ENCODE measurements at places on chromosomes 5 and 9.

- no peak for DNase-seq
Measured at GRCh38 chr5:18961234-18961633, 1026.8 kb downstream of the CDH18 start.

DNA sequence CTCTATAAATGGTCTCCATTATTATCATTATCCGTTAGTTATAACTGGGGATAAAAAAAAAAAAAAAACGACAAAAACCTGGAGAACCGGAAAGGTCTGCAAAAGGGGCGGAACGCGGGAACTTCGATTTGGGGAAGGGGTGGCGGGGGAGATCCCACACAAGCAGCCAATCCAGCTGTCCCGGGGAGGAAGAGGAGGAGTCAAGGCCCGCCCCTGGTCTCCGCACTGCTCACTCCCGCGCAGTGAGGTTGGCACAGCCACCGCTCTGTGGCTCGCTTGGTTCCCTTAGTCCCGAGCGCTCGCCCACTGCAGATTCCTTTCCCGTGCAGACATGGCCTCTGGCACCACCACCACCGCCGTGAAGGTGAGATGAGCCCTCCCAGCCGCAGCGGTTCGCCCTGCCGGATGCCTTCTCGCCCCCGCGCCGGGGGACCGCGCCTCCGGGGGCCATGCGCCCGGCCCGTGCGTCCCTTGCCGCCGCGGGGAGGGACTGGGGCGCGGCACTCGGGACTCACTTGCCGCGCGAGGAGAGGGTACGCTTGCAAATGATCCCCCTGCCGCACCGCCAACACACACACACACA, at the start of gene MTAP:
TSS of gene MTAP (plus strand) at position 219 of the 583 bp plus-strand sequence. CDS start at position 332, 113 bp downstream.
- peak; percentile 94 for DNase-seq

GRCh38 chr9:123743737-123744136, 186.2 kb downstream of the DENND1A start:
- no peak for DNase-seq

DNA sequence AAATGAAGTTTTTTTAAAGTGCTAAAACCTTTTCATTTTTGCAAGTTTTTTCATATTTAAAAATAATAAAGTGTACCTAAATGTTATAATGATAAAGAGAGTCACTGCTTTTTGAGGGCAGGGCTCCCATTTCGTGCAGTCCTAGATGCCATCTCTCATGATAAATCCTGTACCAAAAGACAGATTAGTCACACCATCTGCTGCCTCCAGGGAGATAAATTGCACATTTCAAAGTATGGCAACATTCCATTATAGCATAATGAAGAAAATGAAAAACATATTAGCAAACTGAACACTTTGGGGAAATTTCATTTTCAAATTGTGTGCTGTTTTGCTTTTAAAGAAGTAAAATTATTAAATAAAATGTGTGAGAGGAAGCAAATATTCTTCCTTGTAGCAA, 257.2 kb downstream of the KIAA0825 start:
- no peak for DNase-seq

DNA sequence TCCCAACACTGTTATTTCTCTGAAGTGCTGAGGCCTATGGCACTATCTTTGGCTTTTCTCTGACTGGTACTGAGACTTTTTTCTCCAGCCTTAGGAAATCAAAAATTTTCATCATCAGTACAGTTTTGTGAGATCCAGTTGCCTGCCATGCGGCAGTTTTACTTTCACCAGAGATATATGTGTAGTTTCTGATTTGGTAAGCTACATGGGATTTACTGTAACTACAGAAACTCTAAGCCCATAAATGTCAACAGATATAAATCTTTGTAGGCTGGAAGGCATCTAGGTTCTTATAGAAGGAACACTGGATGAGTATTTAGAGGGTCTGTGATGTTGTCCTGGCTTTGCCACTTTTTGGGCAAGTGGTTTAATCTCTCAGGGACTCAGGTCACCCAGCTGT, 69.0 kb downstream of the DOCK2 start:
- no peak for DNase-seq

DNA sequence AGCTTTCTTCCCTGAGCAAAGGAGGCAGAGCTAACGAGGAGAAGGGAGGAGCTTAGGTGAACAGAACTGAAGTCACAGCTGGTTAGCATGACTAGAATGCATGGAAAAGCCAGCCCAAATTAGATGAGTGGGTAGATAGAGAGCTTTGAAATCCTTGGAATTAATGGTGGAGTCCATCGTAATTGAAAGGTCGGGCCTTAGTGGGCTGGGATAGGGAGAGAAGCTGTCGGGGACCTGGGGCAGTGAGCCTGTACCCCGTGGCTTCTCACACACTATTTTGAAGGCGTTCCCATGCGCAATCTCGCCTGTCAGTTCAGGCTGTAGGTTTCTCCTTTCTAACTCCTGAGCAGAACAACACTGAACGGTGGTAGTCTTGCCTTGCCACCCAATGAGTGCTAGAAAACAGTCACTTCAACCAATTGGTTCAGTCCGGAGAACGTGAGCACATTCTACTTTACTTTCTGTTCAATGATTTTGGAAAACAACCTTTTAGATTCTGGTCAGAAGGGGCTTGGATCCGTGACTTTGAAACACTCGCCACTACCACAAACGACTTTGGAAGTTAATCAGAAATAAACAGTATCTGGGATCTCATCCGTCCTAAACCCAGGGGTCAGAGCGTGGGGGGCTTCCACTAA, 655 bp upstream of the RAI14 start:
- peak; percentile 78 for DNase-seq

GRCh38 chr5:76149636-76150035, 66.5 kb downstream of the SV2C start:
- DNase-seq: no peak

- DNase-seq: no peak
Measured at GRCh38 chr5:1401536-1402138, 43.6 kb downstream of the SLC6A3 start.

DNA sequence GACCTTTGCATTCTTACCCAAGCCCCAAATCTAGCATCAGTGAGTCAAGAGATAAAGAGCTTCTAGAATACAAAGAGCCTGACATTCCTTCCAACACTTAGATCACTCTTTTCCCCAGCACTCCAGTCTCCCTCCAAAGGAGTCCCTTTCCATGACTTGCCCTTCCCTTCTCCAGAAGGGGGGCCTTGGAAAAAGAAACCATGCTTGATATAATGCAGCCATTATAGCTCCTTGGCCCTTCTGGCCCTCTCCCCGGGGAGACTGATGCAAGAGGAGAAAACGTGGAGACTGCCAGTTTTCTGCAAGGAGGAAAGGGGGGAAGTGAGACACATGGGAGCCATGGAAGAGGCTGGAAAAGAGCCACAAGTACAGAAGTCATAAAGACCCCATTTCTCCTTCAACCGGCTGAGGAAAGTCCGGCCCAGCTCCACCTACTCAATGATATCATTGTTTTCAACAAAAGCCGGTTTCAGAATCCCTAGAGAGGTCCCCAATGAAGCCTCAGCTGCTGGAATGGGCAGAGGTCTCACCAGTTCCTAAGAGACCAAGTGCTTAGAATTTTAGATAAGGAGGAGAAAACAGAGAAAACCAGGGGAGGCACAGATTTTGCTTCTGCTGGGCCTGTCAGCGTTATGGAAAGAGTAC, 29.0 kb downstream of the ADAM19 start:
- DNase-seq: peak; percentile 63

- no peak for DNase-seq
Measured at GRCh38 chr5:155530046-155530445, 516.5 kb downstream of the KIF4B start.

DNA sequence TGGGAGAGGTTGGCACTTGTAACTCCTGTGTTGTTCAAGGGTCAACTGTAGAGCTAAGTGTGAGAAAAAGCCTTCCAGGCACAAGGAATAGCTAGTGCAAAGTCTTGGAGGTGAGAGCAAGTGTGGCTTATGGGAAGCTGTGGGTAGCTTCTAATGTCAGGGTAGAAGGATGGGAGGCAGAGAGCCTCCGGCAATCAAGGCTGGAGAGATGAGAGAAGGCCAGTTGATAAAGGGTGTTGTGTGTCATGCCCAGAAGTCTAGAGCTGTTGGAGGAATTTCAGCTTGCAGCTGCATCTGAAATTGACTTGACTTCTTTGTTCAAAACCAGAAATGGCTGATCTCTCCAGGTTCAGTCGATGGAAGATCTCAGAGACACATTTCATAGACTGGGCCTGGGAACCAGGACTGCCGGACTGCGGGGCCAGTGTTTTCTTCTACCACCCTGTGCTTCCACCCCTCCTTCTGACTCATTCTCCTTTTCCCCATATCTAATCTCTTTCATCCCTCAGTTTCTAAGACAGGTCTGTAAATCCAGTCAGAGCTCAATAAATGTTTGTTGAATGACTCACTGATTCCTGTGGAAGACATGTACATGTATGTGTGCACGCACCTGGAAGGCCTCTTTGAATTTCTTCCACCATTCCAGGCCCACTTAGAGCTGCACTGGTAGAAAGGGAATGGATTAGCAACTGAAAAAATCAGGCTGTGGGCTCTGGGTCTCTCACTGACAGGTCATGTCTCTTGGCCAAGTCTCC, 67.8 kb upstream of the KLF4 start:
- DNase-seq: no peak

- DNase-seq: no peak
Measured at GRCh38 chr9:70868661-70869652, 252.5 kb downstream of the TRPM3 start.

- DNase-seq: no peak
Measured at GRCh38 chr5:143135832-143136551, 267.5 kb downstream of the NR3C1 start.

- no peak for DNase-seq
Measured at GRCh38 chr5:106311230-106311915, 1359.4 kb downstream of the EFNA5 start.

GRCh38 chr5:157172403-157172802, 6.3 kb upstream of the GARIN3 start:
- DNase-seq: no peak

DNA sequence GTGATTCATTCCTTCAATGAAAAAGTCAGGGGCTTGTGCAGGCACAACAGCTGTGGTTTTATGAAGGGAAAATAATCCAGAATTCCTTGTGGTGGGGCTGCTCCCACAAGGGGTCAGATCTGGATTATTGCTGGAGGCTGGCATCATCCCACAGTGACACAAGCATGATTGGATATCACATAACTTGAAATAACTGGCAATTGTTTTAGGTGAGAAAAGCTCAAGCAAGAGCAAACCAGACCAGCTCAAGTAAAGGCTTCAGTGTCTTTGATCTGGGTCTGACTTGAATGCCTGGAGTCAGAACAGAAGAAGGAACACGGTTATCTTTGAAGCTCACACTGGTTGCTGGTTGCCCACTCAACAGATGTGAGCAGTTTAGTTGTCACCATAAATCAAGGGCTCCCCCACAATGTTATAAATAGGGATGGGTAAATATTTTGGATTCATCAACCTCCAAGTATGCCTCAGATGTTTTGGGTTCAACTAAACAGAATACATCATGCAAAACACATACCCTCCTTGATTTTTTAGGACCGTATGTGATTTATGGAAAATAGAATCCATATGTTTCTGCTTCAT, 3.1 kb upstream of the ZNF474 start:
- DNase-seq: no peak

GRCh38 chr9:89604729-89605464, at the start of gene GADD45G:
GADD45G (plus strand) TSS chr9:89605012; CDS start chr9:89605122, 110 bp downstream.
- DNase-seq: peak; percentile 92

DNA sequence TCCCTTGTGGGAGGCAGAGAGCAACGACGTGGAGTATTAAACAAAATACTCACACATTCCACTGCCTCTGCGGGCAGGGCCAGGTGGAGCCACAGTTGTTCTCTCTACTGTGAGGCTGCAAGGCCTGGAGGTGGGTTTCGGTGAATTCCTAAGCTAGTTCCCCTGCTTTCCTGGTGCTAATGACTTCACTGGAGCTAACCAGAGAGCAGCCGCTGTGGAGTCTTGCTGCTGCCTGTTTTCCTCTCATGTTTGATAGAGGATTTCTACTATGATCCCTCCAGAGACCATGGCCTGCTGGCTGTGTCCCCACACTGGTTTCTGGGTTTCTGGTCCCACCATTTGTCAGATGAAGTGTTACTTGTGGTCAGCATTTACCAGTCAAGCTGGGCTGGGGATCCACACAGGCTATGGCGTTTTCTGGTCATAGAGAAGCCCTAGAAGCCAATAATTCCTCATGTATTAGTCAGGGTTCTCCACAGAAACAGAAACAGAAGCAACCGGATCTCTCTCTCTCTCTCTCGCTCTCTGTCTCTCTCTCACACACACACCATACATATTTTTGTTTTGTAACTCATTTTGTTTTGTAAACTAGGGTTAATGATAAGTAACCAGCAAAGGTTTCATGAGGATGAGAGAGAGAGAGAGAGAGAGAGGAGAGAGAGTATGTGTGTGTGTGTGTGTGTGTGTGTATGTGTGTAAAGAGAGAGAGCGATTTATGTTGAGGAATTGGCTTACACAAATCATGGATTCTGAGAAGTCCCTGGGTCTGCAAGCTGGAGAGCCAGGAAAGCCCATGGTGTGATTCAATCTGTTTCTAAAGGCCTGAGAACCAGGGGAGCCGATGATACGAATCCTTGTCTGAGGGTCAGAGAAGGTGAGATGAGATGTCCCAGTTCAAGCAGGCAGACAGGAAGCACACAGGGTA, 403.0 kb downstream of the GADD45G start:
- DNase-seq: peak; percentile 56

Measured in left forelimb (tissue), 1 donor.